ENCODE measurements at places on chromosomes 1 and 21.

GRCh38 chr1:200029035-200029821 lies 1.7 kb downstream of the NR5A2 start:
- no peak for DNase-seq

GRCh38 chr1:198861636-198862035 lies 222.8 kb downstream of the PTPRC start:
- no peak for DNase-seq

DNA sequence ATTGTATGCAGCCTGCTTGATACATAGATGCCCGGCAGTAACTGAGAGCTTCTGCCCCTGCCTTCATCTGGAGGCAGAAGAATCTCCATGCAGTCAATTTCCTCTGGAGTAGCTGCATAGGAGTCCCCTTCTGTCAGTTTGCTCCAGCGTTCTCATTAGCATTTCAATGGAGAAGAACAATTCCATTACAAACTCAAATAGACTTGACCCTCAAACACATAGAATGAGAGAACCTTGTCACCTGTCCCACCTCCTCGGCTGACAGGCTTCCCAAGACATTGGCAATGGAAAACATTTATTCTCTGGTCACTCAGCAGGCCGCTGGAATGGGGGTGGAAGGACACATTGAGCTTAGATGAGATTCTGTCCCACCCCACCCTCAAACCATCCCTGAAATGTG lies 45.6 kb upstream of the TMEM51 start:
- DNase-seq = no peak

DNA sequence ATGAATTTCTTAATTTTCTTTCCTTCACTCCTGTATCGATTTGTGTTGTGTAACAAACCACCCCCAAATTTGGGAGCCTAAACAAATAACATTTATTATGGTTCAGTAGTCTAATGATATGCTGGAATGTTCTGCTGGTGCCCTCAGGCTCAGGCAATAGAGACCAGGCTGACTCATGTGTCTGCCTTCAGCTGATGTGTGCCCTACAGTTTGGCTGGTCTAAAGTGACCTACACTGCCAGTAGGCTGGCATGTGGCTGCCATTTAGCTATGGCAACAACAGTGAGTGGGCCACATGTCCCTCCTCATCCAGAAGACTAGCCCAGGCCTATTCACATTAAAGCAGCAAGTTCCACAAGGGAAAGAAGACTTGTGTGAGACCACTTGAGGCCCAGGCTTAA lies 115.8 kb downstream of the PTPRC start:
- DNase-seq = no peak

- DNase-seq = no peak
Observed at GRCh38 chr1:199667089-199667488, 360.4 kb upstream of the NR5A2 start.

DNA sequence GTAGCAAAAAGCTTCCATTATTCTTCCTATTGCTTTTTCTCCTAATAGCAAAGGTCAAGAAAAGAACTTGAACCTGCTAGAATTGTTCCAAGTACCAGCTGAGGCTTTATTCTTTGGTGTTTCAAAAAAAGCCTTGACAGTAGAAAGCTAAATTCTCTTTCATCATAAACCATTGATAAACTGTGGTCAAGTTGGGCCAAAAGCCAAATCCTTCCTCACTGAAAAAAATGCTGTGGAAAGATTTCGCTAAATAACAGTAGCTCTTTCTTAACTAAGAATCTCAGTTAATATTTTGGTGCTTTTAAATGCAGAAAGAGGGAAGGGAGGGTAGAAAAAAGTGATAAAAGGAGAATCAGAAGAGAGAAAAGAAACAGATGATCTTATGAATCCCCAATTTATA lies 14.0 kb upstream of the JAM2 start:
- no peak for DNase-seq

DNA sequence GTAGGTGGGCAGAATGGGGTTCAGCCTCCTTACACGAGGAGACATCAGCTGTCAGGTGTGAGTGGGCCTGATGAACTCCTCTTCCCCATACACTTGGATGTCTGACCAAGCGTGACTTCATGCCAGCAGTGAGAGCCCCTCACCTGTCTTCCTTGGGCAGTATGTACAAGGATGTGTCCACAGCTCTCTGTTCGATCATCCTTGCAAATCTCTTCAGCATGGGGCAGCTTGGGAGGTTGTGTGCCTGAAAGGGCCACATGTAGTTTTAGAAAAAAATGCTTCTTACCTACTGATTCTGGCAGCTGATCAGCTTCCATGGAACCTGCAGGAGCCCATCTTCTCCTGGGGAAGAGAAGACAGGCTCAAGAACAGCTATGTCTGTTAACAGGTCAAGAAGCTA lies 18.0 kb downstream of the ACP6 start:
- DNase-seq = no peak

GRCh38 chr1:100866041-100866900 lies 28.4 kb downstream of the EXTL2 start:
- no peak for DNase-seq
